ENCODE measurements at places on chromosomes 2 and 18.
A peak's percentile ranks its signal among the peaks of the same experiment; 100 is the strongest.

DNA sequence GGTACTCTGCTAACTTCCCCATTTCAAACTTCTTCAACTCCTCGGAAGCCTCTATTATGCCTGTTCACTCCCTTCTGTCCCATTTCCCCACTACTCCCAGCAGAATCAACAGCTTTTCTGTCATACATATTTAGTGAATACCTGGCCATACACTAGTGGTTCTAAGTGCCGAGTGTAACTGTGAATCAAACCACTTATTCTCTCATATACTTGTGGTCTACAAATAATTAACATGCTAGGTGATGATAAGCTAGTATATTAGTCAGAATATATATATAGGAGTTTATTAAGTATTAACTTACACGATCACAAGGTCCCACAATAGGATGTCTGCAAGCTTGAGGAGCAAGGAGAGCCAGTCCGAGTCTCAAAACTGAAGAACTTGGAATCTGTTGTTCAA, 150.7 kb downstream of the CCDC102B start:
- DNase-seq, result no peak

GRCh38 chr2:63837036-63837594, 4.6 kb upstream of the UGP2 start:
- DNase-seq, result no peak

DNA sequence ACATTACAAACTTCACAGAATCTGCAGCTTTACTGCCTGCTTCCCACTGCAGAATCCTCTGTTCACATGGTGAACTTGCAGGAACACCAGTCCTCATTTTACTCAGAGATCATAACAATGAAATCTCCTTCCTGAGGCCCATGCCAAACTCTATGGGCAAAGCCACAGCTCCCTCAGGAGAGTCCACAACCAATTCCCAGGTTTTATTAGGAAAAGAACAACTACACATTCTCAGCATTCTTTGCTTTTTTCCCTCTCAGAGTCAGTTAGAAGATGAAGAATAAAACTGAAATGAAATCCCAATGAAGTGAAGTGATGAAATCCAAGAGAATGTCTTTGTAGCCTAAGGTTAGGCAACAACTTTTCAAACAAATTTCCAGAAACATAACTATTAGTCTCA, 233.7 kb downstream of the DSEL start:
- DNase-seq, result no peak

GRCh38 chr2:43125090-43125998, 101.1 kb downstream of the ZFP36L2 start:
- DNase-seq, result no peak

- DNase-seq, result no peak
Observed at GRCh38 chr2:1722692-1723091, 21.6 kb downstream of the PXDN start.

DNA sequence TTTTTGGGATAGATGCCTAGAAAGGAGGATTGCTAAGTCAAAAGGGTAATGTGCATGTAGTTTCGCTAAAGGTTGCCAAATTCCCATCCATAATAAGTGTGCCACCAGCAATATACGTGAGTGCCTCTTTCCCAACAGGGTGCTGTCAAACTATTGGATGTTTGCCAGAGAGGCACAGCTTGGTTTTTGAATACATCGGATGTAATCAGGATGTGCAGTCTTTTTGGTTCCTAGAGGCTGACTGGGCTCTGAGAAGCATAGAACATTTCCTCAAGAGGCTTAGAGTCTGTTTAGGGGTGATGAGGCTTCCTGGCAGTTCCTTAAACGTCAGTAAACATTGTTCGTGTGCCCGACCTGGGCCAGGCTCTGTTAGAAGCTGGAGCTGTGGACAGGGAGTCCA, 28.0 kb downstream of the AGAP1 start:
- no peak for DNase-seq

GRCh38 chr2:201968050-201968449, 65.6 kb upstream of the FZD7 start:
- DNase-seq, result no peak

GRCh38 chr18:48676346-48676745, 137.5 kb downstream of the CTIF start:
- no peak for DNase-seq

DNA sequence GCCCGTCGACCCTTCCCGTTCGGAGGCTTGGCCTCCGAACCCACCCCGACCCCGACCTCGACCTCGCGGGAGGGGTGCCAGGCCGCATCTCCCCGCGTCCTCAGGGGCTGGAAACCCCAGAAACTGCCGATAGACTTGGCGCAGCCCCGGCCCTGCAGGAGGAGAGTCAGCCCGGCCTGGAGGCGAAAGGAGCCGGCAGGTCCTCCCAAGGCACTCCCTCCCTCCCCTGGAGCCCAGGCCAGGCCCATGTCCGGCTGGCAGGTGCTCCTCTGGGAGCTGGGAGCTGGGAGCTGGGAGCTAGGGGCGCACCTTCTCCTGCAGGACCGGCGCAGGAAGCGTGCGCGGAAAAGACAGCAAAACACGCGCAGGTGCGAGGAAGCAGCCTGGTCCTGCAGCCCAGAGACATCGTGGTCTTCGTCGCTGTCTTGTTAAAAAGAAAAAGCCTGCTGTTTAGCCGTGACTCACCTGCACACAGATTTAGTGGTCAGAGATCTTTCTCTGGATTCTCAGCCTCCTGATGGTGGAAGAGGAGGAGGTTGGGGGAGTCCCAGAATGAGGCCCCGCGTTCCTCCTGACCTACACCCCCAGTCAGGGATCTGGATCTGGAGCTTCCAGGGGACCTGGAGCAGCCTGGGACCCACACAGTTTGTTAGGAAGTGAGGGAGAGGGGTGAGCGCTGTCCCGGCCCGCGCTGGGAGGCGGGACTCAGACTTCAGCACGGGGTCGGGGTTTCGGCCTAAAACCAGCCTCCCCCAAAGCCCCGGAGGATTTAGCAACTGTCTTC, 660 bp upstream of the MBP start:
- no peak for DNase-seq

- no peak for DNase-seq
Observed at GRCh38 chr2:12728221-12728777, 11.6 kb downstream of the TRIB2 start.

GRCh38 chr2:233199870-233200269, 51.6 kb upstream of the ATG16L1 start:
- no peak for DNase-seq

GRCh38 chr18:73043611-73044010, 175.8 kb upstream of the NETO1 start:
- no peak for DNase-seq

GRCh38 chr2:24907116-24907515, 12.9 kb downstream of the ADCY3 start:
- DNase-seq, result no peak

DNA sequence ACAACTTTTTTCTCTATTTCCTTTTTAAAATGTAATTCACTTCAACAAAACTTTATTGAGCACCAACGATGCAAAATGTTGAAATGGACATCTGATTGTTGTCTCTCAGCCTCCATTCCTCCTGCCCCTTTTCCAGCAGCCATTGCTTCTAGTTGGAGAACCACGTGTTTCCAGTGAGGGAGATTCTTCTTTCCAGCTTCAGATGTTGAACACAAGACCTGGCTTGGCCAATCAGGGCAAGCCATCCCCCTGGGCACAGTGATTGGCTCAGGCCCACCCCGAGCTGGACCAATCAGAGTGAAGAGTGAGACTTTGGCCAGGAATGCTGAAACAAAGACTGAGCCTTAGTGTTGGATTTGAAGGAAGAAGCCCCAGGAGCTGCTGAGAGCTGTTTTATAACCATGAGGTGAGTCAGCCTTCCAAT, 59.0 kb downstream of the E2F6 start:
- peak; percentile 47 for DNase-seq

GRCh38 chr2:70959271-70959761, 19.1 kb upstream of the ANKRD53 start:
- DNase-seq, result no peak

DNA sequence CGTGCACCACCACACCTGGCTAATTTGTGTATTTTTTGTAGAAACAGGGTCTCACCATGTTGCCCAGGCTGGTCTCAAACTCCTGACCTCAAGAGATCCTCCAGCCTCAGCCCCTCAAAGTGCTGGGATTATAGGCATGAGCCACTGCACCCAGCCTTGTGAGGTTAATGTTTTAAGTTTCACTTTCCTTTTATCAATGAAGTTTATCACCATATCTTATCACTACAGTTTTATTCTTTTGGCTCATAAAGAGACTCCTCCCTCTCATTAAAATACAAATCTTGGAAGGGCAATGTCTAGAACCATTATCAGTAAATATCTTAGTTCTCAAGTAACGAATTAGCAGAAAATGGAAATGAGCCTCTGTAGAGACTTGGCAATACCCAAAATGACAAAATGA, 173.8 kb downstream of the BCL11A start:
- DNase-seq, result no peak

DNA sequence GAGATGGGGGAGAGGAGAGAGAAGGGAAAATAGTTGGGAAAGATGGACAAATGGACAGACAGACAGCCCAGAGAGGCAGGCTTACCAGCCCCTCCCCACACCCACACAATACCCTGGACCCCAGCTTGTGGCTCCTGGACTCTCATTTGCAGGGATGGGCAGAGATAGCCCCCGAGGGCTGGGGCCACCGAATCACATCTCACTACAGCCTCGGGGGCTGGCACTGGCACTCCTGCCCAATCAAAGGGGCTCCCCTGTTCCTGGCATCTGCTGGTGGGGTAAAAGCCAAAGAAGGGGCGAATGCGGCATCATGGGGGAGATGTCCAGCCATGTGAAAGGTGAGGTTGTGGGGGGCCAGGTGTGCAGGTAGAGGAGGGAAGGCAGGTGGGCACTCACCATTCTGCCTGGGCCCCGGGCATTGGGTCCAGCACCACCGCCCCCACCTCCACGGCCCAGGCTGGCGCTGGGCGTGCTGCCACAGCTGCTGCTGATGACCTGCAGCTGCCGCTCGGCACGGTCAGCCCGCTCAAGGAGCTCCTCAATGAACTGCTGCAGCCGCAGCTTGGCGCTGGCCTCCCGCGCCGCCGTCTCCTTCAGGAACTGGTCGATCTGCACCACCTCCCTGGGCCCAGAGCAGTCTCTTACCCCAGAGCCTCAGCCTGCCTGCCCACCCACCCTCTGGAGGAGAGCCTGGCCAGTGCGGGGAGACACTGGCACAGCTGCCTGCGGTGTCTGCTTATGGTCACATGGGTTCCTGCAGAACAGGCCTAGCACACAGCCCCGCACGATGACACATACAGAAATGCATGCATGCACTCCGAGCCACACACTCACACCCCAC, 18.0 kb downstream of the FBXO41 start:
- DNase-seq, result no peak

DNA sequence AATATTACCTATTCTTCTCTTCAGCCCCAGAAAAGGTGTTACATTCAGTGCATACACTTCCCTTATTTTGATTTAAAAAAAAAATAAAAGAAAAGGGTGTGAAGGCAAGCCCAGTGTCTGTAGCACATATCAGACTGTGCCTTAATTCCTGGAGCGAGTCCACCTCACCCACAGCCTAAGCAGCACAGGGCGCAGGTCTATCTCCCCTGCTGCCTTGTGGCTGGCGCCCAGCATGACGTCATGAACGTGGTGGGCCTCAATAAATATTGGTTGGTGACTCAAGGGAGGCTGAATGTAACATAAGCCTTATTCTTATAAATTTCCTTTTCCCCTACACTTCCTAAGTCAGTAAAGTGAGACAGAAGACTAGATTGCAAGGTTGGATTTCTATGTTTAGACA, 26.4 kb downstream of the ST3GAL5 start:
- no peak for DNase-seq

- DNase-seq, result no peak
Observed at GRCh38 chr2:50343150-50343830, 688.6 kb downstream of the NRXN1 start.

GRCh38 chr2:104883357-104883756, 29.4 kb downstream of the POU3F3 start:
- DNase-seq, result no peak

DNA sequence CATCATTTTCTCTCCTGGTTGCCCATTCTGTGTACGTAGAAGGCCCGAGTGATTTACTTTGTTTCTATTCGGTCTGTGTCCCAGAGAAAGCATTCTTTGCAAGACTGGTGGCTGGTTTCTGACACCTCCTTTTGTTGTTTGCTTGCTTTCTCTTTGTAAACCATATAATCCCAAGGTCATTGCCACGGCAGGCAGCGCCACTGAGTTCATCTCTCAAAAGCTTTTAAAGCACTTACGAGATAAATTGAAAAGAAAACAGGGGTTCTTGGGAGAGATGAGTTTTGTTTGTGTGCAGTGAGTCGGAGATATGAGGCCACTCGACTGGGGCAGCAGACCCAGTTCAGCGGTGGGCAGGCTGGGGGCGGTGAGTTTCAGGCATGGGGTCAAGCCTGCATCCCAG, 137.6 kb downstream of the NCK2 start:
- no peak for DNase-seq

- DNase-seq, result no peak
Observed at GRCh38 chr2:2663401-2664036, 332.4 kb upstream of the MYT1L start.

DNA sequence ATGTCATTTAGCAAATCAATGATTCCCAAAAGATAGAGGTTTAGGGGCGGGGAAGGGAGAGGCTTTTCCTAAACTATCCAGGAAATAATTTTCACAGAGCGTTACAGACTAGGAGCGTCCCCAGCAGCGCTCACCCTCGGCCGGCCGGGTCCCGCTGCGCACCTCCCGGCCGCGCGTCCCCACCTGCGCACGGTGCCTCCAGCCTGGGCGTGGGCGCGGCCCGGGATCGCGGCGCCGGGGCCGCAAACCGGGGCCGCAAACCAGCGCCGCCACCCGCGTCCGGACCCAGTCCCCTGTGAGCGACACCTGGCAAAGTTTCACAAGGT, 684 bp upstream of the ZCCHC2 start:
- DNase-seq, result peak; percentile 11

DNA sequence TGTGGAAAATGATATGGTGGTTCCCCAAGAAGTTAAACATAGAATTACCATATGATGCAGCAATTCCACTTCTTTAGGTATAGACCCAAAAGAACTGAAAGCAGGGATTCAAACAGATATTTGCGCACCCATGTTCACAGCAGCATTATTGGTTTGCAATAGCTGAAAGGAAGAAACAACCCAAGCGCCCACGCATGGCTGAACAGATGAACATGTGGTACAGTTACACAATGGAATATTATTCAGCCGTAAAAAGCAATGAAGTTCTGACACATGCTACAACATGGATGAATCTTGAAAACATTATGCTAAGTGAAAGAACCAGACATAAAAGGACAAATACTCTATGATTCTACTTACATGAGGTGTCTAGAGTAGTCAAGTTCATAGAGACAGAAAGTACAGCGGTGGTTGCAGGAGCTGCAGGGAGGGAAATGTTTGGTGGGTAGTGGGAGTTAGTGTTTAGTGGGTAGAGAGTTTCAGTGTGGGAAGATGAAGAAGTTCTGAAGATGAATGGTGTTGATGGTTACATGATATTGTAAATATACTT, 26.7 kb upstream of the ASPRV1 start:
- DNase-seq, result no peak

- peak; percentile 7 for DNase-seq
Observed at GRCh38 chr2:183093857-183094657, 15.5 kb downstream of the DUSP19 start.

- DNase-seq, result no peak
Observed at GRCh38 chr2:207892716-207893402, 123.2 kb upstream of the FZD5 start.

DNA sequence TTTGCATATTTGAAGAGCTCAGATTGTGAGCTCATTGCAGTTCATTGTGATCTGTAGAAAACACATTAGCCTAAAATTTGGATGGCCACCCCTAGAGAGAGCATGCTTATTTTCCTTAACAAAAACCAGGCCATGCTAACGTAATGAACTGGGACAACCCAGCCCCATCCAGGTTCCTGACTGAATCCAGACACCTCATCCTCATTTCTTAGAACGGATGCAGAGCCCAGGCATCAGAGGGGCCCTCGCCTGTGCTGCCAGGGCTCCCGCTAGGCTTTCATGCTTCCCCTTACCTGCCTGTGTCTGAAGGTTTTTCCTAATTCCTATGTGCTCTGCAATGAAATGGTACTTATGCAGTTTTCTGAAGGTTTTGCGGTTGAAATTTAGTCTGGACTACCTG, 171.1 kb downstream of the CCDC102B start:
- no peak for DNase-seq

Data from SW480 (cell line).